ENCODE measurements at places on chromosomes 5 and 9.

DNA sequence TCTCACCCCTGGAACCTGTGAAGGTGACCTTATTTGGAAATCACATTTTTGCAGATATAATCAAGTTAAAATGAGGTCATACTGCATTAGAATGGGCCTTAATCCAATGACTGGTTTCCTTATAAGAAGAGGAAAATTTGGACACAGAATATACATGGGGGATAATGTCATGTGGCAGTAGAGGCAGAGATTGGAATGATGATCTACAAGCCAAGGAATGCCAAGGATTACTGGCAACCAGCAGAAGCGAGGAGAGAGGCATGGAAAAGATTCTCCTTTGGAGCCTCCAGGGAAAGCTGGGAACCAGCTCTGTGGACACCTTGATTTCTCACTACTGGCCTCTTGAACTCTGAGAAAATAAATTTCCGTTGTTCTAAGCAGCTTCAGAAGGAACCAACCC lies 20.2 kb upstream of the CEP78 start:
- DNase-seq = no peak

- DNase-seq = no peak
These were observed 30.4 kb downstream of the NSUN2 start for GRCh38 chr5:6602441-6602840.

GRCh38 chr9:22160221-22160620 lies 151.1 kb upstream of the CDKN2B start:
- DNase-seq = no peak

- DNase-seq = no peak
These were observed 41.3 kb upstream of the MEF2C start for GRCh38 chr5:88924330-88924657.

GRCh38 chr5:61551637-61552313 lies 219.7 kb downstream of the ZSWIM6 start:
- no peak for DNase-seq

DNA sequence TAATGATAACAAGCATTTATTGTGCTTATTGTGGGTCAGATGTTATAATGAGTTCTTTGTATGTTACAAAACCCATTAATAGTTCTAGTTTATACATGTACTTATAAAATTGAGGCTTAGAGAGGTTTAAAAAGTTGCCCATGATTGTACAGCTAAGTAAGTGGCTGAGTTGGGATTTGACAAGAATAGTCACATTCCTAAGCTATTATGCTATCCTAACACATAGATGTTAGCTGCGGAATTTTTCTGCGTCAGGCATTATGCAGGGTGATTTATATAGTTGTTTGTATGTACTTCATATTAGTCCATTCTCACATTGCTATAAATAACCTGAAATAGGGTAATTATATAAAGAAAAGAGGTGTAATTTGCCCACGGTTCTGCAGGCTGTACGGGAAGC lies 12.5 kb downstream of the COMMD10 start:
- DNase-seq = no peak

DNA sequence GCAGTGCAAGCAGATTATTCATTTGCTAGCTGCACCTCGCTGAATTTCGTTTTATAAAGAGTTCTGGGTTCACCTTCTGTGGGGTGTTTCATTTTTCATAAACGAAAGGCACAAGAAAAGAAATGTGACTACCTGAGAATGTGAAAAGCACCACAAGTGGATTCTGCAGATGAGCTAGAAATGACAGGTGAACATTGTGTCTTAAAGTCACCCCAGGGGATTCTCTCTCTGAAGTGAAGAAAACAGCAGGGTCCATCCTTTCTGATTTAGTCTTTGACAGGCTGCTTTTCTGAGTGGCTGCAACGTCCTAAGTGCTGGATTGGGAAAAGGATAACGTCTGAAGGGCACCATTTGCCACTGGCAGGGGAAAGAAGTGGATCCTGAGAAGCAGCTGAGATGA lies 469.3 kb downstream of the SPATA31D1 start:
- no peak for DNase-seq

- DNase-seq = no peak
These were observed 12.4 kb downstream of the SPOCK1 start for GRCh38 chr5:137486707-137487106.

- no peak for DNase-seq
These were observed 683.1 kb downstream of the LRRC70 start for GRCh38 chr5:63261695-63262094.

DNA sequence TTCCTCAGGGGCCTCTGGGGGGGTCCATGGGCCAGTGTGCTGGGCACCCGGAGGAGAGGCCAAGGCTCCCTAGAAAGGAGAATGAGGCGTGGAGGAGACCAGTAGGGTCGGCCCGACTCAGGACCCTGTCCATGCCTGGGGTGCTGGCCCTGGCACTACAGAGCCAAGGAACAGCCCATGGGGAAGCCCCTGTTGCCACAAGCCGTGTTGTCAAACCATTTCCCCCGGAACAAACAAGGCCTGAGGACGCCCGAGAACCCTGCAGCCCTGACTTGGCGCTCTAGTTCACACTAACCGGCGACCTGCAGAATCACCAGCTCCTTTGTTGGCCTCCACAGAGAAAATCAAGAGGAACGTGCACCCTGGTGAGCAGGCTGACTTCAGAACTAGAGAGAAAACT lies 41.6 kb upstream of the SLC12A7 start:
- no peak for DNase-seq
